ENCODE measurements at places on chromosomes 6 and 20.

DNA sequence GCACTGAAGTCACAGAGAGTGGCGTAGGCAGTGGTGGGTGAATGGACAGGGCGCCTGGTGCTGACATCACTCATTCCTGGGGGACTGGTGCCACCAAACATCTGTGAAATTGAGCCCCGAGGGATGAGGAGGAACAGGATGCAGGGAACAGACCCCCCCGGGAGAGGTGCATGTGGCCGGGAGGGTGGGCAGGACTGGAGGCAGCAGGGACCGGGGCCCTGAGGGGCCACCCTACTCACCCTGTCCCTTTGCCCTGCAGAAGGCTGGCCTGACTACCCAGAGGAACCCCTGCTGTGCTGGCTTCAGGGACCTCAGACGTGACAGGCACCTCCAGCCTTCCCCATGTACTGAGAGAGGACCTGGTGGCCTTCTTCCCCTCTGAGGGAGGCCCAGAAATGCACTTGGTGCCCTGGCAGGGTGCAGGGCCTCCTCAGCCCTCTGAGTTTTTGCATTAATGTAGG lies 25.1 kb downstream of the SYNDIG1 start:
- no peak for DNase-seq

- no peak for DNase-seq
These were observed 212.9 kb downstream of the PLCB4 start for GRCh38 chr20:9281803-9282202.

DNA sequence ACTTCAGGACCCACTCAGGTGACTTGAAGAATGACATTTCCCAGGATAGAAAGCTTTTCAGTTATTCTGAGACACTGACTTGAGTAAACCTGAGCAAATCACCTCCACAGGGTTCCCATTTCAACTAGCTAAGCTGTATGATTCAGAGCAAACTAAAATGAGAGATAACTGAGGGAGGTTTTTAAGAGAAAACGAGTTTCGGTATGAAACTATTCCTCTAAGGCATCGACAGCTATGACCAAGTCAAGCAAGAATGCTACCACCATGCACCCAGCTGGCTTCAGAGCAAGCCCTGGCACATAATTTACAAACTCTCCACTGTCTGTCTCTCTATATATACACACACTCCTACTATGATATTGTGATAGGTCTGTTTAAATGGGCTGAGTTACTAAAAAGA lies 75.4 kb downstream of the PERP start:
- DNase-seq, result no peak

DNA sequence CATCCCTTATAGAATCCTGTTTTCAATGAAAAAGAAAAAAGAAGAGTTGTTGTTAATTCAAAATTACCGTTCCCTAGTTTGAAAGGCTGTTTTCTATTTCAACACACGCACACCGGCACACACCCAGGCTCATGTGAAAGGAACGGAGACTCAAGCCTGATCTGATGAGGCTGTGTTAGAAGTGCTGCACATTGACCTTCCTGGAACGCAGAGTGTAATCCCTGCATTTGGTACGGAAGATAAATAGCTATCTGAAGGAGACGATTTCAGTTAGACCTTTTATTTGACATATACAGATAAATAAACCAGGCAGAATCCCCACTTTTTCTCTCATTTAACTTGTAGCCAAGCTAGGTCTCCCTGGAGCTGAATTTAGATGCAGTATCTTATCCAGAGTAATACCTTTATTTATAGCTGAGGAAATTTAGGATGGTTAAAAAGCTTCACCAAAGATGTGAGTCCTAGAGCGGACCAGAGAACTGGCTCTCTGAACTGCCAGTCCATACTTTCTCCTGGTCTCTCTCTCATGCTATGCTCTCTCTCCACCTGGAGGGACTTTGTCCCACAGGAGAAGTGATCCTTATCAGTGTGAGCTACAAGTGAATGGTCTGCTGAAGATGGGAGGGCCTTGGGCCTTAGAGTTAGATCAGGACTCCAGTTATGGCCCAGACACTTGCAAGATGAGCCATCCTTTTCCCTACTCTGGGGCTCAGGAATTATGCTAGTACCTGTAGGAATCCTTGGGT lies 30.6 kb downstream of the MAP3K4 start:
- DNase-seq, result no peak

GRCh38 chr6:73085443-73085871 lies 139.8 kb downstream of the KHDC1L start:
- DNase-seq, result no peak

GRCh38 chr20:44717986-44718385 lies 2.8 kb downstream of the CCN5 start:
- DNase-seq, result no peak

GRCh38 chr20:21519136-21519584 lies 5.3 kb upstream of the NKX2-2 start:
- no peak for DNase-seq

GRCh38 chr6:25219216-25219916 lies 59.8 kb upstream of the CARMIL1 start:
- no peak for DNase-seq

DNA sequence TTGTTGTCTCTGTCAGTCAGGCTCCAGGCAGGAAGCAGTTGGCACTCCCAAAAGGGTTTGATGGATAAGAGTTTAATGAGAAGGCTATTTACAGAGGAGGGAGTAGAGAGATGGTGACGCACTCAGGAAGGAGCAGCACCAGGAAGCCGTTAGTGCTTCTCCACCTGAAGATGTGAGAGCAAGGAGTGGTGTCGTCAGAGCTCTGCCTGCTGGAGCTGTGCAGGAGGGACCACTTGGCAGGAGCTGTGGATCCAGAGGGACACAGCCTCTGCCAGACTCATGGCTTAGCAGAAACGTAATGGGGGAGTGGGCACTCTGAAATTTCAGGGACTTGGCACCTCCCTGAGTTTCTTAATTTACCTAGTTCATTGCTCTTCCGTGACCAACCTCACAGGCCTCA lies 16.8 kb downstream of the DAAM2 start:
- no peak for DNase-seq

GRCh38 chr20:6714279-6714711 lies 53.2 kb upstream of the BMP2 start:
- DNase-seq, result no peak

GRCh38 chr6:163380216-163380615 lies 34.3 kb upstream of the QKI start:
- DNase-seq, result no peak

- no peak for DNase-seq
These were observed 129.5 kb downstream of the CRYBG1 start for GRCh38 chr6:106490030-106490429.

- DNase-seq, result peak; percentile 66
These were observed at the start of gene DNPH1 for GRCh38 chr6:43228951-43229802. Gene DNPH1, minus strand, starts transcription at chr6:43229481. Its CDS starts 25 bp downstream, at chr6:43229456.

- DNase-seq, result no peak
These were observed 5.8 kb downstream of the IFNGR1 start for GRCh38 chr6:137213331-137213740.

DNA sequence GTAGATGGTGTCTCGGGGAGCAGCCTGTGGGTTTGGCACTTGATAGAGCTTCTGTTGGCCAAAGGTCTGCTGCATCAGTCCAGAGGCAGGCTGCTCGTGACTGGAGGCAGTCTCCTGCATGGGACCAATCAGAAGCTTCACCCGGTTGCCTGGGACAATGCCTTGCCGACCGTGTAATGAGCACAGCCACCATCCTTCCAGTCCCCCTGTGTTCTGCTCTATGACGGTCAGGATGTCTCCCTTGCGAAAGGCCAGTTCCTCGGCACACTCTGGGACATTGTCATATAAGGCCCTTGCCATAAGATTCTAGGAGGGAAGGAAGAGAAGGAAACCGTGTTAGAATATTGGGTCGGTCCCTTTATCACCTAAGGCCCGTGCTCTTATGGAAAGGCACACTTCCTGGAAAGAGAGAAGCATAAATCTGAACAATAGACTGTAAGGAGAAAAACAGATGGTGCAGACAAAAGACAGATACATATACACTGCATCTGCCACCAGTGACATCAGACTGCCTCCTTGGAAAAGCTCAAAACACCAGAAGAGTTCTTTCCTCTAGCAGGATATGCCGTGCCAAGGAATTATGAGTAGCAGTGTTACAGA lies 18.9 kb downstream of the NEDD9 start:
- no peak for DNase-seq

GRCh38 chr6:38498085-38498484 lies 141.6 kb downstream of the BTBD9 start:
- DNase-seq, result no peak

GRCh38 chr6:1552296-1552761 lies 57.4 kb upstream of the FOXC1 start:
- no peak for DNase-seq

- DNase-seq, result no peak
These were observed 661 bp upstream of the PPP1R14C start for GRCh38 chr6:150142097-150142669.

- no peak for DNase-seq
These were observed 112.6 kb downstream of the ZDHHC14 start for GRCh38 chr6:157493576-157493975.

DNA sequence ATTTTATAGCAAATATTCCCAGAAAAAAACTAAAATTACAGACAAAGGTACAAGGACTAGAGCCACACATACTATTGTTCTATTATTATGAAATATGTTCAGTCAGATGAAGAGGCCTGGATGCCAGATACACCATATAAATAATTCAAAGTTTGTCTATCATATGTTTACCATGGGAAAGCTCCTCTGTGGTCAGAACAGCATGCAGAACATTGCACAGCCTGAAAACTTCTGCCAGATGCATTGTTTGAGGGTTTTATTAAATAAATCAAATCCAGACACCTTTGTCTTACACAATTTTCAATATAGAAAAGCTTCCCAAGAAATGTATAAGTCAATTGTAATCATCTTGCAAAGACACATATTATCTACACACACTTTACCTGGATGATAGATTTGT lies 35.0 kb upstream of the COL21A1 start:
- DNase-seq, result no peak

DNA sequence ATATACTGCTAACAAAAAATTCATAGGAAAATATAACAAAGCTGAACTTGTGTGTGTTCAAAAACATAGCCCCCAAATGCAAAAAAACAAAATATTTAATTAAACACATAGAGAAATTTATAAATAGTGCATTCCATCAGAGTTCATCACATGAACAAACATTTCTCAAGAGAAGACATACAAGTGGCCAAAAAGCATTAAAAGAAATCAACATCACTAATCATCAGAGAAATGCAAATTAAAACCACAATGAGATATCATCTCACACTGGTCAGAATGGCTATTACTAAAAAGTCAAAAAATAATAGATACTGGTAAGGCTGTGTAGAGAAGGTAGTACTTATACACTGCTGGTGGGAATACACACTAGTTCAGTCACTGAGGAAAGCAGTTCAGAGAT lies 39.6 kb upstream of the ADGRG6 start:
- DNase-seq, result no peak

DNA sequence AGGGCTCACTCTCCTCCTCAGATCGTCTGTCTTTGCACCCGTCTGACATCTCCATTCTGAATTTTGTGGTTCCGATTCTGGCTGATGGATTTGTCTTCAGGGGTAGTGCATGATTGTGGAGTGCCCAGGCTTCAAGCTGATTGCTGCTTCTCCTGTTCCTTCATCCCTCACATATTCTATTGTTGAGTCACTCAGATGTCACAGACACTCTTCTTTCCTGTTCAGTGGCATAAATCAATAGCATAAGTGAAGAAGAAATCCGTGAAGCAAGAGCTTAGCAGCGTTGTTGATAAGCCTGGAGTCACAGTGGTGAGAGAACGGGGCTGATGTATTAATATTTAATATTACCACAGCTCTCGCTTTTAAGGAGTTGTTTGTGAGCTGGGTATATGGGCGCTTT lies 152.5 kb downstream of the MTHFD1L start:
- DNase-seq, result no peak

DNA sequence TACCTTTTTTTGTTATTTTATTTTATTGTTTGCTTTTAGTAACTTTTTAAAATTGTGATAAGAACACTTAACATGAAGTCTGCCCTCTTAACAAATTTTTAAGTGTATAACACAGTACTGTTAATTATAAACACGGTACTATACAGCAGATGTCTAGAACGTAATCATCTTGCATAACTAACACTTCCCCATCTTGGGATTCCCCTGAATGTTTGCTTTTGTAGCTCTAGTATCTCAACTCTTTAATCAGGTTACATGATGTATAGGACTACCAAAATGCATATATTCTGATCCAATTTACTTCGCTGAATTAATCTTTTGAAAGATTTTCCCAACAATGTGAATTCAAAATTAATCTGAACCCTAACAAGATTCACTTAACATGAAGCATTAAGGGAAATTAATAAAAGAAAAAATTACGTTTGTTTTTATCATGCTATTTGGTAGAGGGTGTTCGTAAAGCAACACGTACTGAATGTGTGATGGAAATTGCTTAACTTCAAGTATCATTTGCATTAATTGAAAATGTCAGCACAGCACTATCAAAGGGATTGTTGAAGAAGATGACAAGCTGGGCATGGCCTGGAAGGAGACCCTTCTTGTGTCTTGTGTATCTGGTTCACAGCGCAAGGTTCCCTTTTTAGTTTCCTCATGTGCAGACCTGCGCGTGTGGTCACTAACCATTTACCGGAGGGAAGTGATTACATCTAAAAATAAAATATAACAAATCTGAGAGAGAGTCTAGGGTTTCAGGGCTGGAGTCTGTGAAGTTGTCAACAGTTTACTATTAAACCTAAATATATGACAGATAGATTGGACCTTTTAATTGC lies 15.2 kb downstream of the COL19A1 start:
- no peak for DNase-seq

GRCh38 chr20:11891776-11892545 lies 25.7 kb upstream of the BTBD3 start:
- DNase-seq, result peak; percentile 57

DNA sequence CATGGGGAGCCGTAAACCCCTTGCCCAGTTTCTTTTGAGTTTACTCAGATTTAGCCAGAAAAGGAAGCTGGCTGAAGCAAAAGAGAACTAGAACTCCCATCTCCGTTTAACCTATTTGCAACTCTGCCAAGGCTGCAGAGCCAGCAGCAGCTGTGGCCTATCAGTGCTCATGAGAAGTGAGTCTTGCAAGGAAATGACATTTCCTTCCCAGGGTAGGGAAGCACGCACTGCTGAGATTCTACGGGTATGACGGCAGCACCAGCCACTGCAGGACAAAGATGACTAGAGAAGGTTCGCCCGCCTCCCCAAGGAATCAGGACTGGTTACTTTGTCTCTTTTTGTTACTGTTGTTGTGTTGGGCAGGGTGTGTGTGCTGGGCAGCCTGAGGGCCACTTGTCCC lies 47.6 kb downstream of the PPP1R3G start:
- no peak for DNase-seq

- no peak for DNase-seq
These were observed 84.3 kb downstream of the FILIP1 start for GRCh38 chr6:75409286-75409685.

GRCh38 chr6:144990784-144991183 lies 705.6 kb downstream of the UTRN start:
- DNase-seq, result no peak

DNA sequence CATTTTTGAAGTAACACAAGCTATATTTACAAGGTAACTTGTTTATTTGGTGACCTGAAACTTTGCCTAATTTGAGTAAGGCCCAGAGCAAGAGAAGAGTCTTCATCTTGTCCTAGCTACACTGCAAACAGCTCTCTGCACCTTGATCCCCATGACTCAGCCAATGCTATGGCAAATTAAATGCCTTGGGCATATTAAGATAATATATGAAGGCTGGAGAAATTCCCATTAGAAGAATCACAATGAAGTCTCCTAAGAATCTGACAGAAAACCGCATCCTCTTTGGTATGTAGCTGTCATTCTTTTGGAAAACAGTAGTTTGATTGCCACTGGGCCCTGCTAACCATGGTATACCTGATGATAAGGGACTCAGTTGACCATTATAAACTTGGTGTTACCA lies 204.5 kb downstream of the UBE3D start:
- no peak for DNase-seq

Data from NCI-H774 (cell line).